ENCODE measurements at places on chromosomes 6 and 20.

DNA sequence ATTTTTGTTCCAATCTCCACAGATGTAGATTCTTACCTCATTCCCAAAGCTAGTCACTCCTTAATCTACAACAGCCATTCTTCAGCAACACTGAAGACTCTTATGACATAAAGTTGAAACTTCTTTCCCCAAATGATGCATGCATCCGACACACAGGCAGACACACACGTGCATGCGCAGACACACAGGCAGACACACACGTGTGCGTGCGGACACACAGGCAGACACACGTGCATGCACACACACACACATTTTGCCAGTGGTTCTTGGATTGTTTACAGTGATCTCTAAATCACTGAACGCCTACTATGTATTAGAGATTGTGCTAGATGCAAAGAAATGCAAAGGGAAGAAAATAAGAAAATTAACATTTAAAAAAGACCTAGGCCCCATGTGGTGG, 9.0 kb upstream of the TRPC4AP start:
- DNase-seq, result no peak

DNA sequence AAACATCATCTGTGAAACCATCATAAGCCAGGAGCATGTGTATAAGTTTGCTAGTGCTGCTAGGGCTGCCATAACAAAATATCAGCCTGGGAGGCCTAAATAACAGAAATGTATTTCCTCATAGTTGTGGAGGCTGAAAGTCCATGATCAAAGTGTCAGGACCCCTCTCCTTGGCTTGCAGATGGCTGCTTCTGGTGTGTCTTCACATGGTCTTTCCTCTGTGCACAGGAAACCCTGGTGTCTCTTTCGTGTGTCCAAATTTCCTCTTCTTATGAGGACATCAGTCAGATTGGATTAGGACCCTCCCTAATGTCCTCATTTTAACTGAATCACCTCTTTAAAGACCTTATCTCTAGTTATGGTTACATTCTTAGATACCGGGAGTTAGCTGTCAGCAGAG, 6.2 kb upstream of the CITED2 start:
- no peak for DNase-seq

GRCh38 chr6:124622351-124622750, 339.9 kb upstream of the RNF217 start:
- no peak for DNase-seq

DNA sequence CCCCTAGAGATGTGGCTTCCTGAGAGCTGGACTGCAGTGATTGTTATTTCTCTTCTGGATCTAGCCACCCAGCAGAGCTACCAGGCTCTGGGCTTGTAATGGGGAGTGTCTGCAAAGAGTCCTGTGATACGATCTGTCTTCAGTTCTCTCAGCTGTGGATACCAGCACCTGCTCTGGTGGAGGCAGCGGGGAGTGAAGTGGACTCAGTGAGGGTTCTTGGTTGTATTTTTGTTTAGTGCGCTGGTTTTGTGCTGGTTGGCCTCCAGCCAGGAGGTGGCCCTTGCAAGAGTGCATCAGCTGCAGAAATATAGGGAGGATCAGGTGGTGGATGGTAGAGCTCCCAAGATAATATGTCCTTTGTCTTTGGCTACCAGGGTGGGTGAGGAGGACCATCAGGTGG, 33.7 kb downstream of the PAX1 start:
- DNase-seq, result no peak

DNA sequence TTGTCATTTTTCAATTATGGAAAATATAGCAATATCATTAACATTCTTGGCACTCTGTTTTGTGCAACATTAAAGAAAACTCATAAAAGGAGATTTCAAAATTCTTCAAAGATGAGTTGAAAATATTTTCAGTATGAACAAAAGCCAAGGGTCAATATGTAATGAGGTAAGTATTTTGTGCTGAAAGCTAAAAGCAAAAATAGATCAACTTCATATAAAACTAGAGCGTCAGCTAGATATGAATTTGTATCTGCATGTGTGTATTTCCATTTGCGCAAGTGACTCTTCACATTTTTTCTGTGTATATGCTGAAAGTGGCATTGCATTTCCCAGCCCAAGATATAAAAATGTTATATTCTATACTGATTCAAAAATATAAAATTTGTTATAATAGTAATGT, 492.1 kb upstream of the EYS start:
- no peak for DNase-seq

- DNase-seq, result no peak
These were observed 170.2 kb downstream of the ZDHHC14 start for GRCh38 chr6:157551041-157551832.

GRCh38 chr6:157976345-157977175, 5.1 kb upstream of the SYNJ2 start:
- no peak for DNase-seq

DNA sequence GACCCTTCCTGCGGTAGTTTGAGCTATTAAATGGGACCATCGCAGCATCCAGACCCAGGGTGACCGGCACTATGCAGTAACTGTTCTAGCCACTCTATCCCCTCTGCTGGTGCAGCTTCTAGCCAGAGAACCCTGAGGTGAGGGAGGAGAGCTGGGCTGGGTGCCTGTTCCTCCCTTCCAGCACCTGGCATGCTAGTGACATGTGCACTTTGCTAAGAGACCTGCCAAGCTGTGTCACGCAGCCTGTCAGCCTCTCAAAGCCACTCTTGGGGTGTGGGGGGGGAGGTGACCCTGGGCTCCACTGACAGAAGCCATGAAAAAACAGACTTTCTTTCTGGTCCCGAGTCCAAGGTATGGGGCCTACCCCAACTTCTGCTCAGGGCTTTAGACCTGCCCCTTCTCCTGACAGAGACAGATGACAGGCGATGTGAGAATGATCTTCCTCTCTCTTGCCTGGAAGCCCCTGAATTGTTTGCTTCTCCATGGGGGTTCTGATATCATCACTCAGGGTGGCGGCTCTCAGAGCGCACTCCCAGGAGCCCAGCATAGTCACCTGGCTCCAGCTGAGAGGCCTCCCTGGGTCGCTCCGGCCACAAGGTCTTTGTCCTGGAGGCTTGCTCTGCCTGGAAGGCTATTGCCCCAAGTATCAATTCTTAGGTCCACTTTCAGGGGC, 47.2 kb upstream of the MLN start:
- no peak for DNase-seq

GRCh38 chr20:51310216-51310615, 232.3 kb downstream of the NFATC2 start:
- DNase-seq, result no peak

DNA sequence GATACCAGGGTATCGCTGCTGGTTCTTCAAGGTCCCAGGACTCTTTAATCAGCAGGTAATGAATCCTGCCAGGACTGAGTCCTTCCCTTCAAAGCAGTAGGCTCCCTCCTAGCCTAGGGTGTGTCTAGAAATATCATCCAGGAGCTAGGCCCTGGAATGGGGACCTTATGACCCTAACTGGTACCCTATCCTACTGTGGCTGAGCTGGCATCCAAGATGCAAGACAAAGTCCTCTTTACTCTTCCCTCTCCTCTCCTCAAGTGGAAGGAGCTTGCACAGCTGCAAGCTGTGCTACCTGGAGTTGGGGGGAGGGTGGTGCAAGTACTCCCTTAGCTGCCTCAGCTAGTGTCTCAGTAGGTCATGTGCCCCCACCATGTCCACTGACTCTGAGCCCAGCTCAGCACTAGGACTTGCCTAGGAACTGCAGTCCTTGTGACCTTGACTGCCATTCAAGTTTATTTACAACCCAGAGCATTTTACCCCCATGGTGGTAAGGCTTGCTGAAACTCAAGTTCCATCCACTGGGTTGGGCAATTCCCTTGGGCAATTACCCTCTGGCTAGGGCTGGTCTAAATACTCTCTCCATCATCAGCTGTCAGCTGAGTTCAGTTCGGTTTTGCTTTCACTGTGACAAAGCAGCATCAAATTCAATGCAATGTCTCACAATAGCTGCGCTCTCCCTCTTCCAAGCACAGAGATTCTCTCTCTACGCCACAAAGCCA, 48.4 kb upstream of the TOP1 start:
- DNase-seq, result no peak

GRCh38 chr6:138979365-138979764, 8.7 kb downstream of the REPS1 start:
- DNase-seq, result no peak

- no peak for DNase-seq
These were observed 9.1 kb upstream of the ZBTB2 start for GRCh38 chr6:151400473-151400872.

DNA sequence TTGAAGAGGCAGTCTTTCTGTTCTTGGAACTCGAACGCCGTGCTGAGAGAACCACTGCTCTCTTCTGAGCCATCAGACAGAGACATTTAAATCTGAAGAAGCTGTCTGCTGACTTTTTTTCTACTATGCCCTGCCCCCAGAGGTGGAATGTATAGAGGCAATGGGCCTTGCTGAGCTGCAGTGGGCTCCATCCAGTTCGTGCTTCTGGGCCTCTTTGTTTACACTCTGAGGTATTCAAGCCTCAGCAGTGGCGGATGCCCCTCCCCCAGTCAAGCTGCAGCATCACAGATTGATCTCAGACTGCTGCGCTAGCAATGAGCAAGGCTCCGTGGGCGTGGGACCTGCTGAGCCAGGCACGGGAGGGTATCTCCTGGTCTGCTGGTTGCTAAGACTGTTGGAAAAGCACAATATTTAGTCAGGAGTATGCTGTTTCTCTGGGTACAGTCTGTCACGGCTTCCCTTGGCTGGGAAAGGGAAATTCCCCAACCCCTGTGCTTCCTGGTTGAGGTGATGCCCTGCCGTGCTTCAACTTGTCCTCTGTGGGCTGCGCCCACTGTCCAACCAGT, 526.8 kb downstream of the CD109 start:
- DNase-seq, result no peak

DNA sequence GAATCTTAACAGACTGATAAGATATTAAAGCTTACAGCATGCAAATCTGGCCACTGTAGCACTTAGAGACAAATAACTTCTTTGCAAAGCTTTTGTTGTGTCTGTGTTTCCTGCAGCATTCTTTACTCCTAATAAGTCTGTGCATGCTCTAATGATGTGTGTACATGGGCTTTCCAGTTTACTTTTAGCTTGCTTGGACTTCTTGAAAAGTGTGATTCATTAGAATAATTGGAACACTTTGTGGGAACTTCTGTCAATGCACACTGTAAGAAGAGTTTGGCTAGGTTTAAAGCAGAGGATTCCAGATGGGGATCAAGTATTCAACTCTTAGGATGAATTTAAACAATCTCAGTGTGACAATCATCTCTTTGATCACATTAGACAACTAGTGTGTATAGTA, 22.1 kb upstream of the TINAG start:
- DNase-seq, result no peak

- DNase-seq, result no peak
These were observed 257.4 kb downstream of the PLCB1 start for GRCh38 chr20:8389381-8390036.

DNA sequence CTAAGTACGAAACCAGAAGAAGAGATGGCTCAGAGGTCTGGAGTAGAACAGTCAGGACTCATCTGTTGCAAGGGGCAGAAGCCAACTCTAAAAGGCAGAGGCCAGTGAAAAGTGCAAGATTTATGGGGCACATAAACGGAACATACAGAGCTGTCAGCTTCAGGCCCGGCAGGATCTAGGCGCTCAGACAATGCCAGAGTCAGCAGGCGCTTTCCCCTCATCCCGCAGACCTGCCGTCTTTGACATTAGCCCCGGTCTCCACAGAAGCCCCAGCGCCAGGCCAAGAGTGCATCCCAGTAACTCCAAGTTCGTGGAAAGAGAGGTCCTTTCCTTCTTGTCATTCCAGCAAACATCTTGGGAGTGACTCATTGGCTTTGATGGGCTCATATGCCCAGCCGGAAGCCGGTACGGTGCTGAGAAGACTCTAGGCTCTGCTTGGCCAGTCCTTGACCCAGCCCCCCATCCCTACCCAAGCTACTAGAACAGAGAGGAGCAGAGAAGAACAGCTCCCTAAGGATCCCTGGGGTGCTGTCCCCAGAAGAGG, 260.9 kb downstream of the TAF4 start:
- DNase-seq, result peak; percentile 14

GRCh38 chr20:44450903-44451450, 24.7 kb upstream of the TTPAL start:
- no peak for DNase-seq

GRCh38 chr6:44122801-44123200, 4.5 kb downstream of the MRPL14 start:
- no peak for DNase-seq

DNA sequence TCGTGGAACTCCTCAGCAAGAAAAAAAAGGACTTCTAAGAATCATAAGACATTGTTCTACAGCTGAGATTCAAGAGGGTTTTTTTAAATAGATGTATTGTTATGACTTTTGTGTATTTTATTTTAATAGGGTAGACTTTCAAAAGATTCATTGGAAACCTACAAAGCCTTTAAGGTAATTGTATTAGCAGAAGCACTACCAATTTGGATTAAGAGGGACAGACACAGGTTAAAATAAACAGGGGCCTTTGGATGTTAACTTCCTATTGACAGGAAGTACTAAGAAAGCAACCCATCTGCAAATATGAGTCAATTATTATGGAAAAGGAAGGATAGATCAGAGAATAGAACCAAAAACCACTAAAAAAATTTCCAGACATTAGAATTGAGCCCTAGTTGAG, 153.5 kb downstream of the HDGFL1 start:
- DNase-seq, result no peak

DNA sequence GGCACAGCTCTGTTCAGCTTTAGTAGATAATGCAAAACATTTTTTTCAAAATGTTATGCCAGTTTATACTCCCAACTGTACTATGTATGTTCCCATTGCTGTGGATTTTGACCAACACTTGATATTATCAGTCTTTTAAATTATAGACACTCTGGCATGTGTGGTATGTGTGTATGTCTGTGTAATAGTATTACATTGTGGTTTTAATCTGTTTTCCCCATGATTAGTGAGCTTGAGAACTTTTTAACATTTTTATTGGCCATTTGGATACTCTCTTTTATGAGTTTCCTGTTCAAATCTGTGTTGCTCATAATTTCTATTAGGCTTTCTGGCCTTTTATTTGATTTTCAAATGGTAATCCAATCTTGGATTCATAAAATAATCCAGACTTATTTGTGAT, 69.2 kb upstream of the TXNDC5 start:
- no peak for DNase-seq

GRCh38 chr6:78460711-78461110, 406.6 kb upstream of the IRAK1BP1 start:
- no peak for DNase-seq

DNA sequence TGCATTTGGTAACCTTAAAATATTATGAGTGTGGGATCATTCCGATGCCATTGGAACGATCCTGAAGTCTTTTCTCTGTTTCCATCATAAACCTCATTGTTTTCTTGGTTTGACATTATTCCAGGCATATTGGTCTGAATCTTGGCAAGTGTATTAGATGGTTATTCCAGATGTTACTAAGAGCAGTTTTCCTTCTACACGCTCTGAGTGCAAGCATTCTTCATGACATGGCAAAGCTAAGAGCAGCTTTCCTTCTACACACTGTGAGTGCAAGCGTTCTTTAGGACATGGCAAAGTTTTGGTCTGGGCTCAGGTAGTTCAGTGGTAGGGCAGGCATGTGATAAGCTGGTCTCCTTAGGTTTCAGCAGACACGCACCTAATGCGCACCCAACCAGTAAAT, 53.0 kb downstream of the SMOC2 start:
- no peak for DNase-seq

DNA sequence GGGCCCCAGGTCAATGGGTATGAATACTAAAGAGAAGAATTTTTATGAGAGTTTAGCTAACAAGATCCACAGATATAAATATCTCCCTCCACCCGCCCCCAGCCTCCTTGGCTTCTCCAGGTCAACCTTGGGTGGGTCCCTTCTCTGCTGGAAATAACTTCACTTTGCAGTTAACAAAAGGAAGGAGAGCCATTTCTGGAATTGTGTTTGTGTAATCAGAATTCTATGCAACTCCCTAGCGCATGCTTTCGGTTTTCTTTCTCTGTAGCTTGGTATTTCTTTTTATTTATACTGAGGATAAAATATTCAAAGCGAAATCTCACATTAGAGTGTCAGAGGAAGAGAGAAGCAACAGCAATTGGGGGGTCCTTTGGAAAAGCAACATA, 27.1 kb downstream of the RIPOR2 start:
- no peak for DNase-seq

Measured in lower lobe of right lung (tissue), 2 donors.